ENCODE measurements at places on chromosomes 3 and 15.
A peak's percentile ranks its signal among the peaks of the same experiment; 100 is the strongest.

- DNase-seq: no peak
Measured at GRCh38 chr15:25173241-25174028, 218.6 kb downstream of the SNRPN start.

DNA sequence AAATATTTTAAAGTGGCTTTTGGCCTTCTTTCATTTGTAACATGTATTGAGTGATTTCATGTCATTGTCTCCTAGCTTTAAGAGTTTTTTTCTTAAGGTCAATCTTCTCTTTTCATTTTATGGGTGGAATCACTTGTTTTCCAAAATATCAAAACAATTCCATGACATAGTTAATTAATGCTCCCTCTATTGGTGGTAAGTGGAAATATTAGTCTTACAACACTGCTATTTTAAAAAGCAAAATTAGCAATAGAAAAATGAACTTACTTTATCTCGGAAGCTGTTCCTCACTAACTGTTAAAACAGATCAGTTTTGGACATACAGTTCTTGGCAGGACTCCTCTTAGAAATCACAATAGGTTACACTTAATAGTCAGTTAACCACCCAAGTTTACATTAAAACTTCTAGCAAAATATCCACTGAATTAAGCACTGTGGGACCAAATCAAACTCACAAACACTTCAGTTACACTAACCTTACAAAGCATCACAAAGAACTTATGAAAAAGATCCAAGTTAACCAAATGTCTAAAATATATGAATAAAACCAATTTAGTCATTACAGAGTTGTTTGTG lies 42.4 kb downstream of the TIGIT start:
- no peak for DNase-seq

DNA sequence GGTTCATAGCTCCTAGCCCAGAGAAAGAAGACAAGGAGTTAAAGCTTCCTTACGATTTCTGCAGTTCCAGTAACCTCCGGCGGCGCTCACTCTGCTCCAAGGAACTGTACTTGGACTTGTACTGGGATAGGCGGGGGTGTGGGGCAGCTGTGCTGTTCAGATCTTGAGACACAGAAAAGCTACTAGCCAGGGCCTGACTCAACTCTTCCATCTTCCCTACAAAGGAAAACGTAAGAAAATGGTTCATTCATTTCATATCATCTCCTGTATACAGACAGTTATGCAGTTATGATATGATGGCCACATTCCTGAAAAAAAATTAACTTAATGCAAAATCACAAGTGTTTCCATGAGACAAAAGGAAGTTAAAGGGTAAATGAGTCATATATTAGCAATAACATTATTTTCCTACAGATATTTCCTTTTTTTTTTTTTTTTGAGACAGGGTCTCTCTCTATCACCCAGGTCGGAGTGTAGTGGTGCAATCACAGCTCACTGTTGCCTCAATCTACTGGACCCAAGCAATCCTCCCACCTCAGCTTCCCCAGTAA lies 4.6 kb downstream of the SNUPN start:
- no peak for DNase-seq

- DNase-seq: no peak
Measured at GRCh38 chr3:179710079-179710478, 57.2 kb downstream of the USP13 start.

DNA sequence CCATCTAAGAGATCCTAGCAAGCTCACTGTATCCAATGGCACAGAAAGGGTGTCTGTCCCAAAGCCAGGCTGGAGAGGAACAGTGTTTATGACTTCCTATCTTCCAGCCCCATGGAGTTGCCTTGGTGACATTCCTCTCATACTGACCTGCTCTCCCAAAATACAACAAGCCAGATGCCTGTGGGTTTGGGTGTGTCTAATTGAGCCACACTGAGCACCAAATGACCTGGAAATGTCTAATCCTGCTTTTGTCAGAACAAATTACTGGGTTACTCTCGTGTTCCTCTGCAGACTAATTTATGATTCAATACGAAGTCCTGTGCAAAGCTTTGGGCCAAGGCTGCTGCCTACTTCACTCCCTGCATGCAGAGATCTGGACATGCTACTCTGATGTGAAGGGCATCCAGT lies 98.1 kb upstream of the STRIT1 start:
- peak; percentile 11 for DNase-seq

DNA sequence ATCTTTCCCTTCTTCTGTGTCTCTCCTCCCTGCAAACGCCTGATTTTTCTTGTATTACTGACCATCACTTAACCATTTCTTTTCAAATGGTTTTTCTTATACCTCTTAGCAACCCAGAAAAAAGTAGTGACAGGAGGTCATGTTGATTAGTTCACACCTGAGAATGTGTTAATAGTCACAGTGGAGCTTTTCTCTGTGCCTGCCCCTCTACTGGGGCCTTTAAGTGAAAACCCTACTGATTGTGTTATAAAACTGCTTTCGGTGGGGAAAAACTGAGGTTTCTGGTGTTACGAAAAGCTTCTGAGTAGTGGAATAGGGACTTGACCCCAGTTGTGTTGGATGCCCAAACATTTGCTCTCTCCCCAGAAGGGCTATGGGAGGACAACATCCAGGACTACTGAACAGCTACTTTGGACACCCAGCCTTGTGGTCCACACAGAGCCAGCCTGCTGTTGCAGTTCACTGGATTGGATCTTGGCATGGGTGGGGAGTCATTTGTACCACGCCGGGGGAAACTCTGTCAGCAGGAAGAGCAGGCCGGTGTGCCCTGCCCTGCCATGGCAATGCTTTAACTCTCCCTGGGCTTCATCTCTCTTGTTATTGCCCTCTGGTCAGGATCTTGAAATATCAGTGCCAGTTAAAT lies 10.3 kb downstream of the GPR87 start:
- DNase-seq: no peak

DNA sequence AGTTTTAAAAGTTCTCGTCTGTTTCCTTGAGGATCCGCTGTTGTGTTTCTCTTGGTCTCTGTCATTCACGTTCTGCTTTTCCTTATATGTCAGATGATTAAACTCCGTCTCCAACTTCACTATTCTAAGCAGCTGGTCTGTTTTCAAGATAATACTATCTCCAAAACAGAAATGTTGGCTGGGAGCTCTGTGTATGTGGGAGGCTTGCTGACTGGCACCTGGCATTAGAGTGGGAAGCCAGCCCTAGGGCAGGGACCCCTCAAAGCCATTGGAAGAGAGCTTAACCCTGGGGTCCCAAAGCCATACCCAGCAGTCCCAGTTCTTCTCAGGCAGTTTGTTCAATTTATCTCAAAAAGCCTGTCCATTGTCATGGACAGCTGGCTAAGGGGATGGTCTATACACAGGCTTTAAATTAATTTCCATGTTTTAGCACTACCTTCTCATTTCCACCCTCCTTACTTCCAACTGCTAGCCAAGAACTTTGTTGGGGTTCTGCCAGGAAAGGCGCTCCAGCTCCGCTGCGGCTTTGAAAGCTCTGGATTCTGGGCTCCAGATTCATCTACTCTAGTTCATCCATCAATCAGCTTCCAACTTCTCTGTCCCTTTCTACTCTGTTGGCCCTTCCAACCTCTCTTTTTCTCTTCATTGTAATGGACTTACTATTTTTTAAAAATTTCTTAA lies 9.2 kb downstream of the BTBD1 start:
- DNase-seq: no peak

GRCh38 chr3:31622636-31623288 lies 90.0 kb downstream of the STT3B start:
- no peak for DNase-seq

- no peak for DNase-seq
Measured at GRCh38 chr3:130975251-130975650, 51.4 kb downstream of the ASTE1 start.

DNA sequence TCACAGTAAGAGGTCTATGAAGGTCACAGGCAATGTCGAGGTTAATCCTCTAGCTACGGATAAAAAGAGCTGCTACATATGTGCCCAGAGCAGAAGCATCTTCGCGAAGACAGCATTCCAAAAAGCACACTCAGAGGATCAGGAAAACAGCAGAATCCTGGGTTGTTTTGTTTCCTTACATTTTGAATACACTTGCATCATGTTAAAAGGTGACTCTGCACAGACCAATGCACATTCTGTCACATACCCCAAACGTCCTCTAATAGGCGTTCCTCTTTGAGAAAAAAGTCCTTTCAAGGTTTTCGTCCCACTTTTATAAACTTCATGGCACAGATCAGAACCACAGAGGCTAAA lies 52.7 kb downstream of the VGLL4 start:
- DNase-seq: no peak

- no peak for DNase-seq
Measured at GRCh38 chr15:67380921-67381320, 126.3 kb downstream of the IQCH start.

DNA sequence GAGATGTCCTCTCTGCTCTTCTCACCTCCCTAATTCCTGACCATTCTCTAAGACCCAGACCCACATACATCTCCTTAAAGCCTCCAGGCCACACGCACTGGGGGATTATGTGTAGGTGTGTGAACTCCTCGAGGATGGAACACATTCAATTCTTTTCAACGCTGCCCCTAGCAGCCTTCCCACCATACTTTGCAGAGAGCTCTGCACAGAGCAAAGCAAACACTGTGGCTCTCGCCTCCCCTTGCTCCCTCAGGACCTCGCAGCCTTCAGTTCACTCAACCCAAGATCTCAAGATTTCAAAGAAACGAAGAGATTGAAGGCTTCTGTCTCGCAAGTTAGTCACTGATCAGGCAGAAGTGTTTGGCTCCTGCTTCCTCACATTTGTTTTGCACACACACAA lies 6.0 kb downstream of the ACTC1 start:
- no peak for DNase-seq

GRCh38 chr15:93164409-93164808 lies 75.4 kb upstream of the RGMA start:
- no peak for DNase-seq

DNA sequence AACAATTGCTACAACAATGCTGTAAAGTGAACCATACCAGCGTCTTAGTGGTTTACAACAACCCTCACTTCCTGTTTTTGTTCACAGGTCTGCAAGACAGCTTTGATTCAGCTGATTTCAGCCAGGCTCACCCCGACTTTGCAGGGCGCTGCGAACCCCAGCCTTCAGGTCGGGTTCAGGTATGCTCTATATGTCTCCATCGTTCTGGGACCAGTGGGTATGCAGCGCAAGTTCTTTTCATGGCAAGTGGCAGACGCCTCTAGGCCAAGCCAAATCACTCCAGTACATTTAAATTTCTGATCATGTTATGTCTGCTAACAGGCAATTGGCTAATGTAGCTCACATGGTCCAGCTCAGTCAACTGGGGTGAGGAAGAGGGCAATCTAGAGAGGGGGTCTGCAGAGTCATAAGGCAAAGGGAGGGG lies 52.4 kb upstream of the RGMA start:
- no peak for DNase-seq

DNA sequence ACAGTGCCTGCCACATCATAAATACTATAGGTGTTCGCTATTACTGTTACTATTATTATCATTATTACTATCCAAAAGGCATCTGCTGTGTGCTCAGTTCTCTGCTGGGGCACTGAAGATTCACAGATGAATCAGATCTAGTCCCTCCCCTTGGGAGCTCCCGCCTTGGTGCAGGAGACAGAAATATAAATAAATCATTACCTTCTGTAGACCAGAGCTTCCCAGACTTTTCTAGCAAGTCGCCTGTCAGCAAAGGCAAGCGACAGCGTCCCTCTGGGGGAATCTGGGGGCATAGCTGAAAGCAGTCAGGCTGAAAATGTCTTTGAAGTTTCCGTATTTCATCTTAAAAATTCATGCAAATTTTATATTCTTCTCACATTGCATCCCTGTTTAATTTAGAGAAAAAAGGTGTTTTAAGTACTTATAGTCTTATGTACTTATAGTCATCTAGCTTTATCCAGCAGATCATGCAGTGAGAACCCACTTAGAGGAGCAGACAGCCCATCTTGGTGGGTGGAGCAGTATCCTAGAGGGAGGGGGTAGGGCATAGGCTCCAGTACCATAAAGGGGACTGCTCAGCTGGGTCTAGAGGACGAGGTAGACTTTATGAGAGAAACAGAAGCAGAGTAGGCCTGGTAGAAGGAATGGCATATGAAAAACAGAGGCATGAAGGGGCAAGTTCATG lies 10.4 kb upstream of the BRPF1 start:
- no peak for DNase-seq

DNA sequence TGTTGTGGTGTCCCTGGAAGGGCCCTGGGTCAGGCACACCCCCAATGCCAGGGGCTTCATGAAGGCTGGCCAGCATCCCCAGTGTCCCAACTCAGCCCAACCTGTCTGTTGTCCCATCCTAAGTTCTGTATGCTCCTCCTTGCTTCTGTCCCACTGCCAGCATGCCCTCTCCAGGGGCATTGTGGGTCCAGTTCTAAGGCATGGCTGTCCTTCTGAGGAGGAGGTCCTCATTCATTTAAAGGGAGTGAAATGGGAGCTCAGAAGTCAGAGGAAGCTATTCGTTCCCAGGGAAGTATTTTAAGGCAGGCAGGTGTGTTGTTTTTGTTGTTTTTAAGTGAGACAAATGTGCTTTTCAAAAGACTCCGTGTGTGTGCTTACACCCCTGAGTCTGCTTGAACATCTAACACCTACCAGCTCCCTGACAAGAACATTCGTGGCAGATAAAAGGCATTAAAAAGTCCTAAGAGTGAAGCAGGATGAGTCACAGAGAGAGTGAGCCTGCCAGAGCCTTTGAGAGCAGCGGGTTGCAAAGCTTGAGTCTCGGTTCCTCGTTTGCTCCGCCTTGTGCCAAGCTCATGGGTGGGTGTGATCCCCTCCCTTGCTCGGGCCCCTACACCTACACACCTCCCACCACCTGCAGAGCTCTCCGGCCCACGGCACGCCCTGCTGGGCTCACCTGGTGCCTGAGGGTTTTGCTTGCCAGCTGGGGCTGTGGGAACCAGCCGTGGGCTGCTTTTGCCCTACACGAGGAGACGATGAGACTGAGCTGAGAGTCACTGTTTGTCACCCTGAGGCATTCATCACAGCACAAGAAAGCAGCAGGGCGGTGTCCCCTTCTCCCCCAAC lies 183.4 kb upstream of the TOPAZ1 start:
- DNase-seq: no peak

- DNase-seq: no peak
Measured at GRCh38 chr3:132351222-132351806, 34.1 kb downstream of the ACP3 start.

DNA sequence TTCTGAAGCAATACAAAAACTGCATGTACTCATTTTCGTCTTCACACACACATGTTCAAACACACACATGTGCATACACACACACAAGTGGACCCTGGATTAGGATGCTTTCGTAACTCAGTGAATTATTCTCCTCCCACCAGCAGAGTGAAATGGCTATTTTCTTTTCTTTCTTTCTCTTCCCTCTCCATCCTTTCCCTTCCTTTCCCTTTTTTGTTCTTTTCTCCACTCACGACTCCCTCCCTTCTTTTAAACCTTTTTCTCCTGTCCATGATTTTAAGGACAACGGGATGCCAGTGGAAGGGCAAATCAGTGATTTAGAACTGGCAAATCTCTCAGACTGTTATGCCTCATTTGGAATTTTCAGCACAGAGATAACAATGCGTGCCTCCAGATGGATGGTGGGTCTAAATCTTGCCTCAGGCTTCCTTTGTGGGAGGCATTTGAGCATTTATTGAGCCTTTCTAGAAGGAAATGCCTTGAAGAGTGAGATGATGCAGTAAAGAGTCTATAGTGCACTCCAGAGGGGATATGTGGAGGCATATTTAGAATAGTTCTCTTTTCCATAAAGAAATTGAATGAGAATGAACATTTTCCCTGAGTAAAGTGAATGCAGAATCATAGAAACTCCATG lies 130.4 kb upstream of the SLC7A14 start:
- DNase-seq: no peak

- DNase-seq: no peak
Measured at GRCh38 chr3:185082149-185082548, 70.7 kb downstream of the C3orf70 start.

All from Caco-2 (cell line).